ENCODE measurements at places on chromosomes 12 and 14. TPM values are rescaled to one million over a fixed set of nuclear protein-coding genes. Genes with fewer than 3 reads are reported as not detected.
A peak's percentile ranks its signal among the peaks of the same experiment; 100 is the strongest.

GRCh38 chr12:11651381-11651780, 1.9 kb downstream of the ETV6 start:
- DNase-seq: no peak

- no peak for DNase-seq
These were observed 29.4 kb downstream of the SSH1 start for GRCh38 chr12:108827941-108828340.

DNA sequence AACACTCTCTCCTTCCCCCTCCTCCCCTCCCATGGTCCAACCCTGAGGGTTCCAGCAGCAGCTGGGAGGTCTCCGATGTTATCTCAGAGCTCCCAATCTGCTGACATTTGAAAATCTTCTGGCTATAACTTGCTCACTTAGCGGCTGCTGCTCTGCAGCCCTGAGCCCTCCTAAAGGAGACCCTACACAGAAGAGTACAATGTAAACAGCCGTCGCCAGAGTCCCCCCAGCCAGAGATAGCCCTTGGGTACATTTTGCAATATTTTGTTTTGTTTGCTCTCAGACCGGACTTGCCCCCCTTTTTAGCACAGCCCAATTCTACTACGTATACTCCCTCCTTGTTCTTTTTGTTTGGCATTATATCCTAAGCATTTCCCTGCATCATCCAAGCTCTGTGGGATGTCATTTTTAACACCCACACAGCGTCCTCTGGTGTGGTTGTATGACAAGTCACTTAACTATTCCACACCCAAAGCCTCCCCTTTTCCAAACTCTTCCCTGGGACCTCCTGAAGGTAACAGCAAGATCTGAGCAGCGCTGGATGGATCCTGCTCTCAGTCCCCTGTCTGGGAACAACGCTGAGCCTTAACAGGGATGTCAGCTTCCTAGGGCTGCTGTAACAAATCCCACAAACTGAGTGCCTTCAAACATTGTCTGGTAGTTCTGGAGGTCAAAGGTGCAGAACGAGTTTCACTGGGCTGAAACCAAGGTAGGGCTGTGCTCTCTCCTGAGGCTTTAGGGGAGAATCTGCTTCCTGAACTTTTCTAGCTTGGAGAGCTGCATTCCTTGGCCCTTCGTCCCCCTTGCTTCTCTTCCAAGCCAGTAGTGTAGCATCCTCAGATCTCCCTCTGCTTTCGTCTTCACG, 25.3 kb upstream of the TCL1B start:
- no peak for DNase-seq

- no peak for DNase-seq
These were observed 217.1 kb downstream of the EXOC5 start for GRCh38 chr14:57051633-57052032.

- no peak for DNase-seq
These were observed 28.5 kb downstream of the FMNL3 start for GRCh38 chr12:49678711-49679110.

GRCh38 chr12:50005175-50005574, 20.1 kb downstream of the RACGAP1 start:
- no peak for DNase-seq

DNA sequence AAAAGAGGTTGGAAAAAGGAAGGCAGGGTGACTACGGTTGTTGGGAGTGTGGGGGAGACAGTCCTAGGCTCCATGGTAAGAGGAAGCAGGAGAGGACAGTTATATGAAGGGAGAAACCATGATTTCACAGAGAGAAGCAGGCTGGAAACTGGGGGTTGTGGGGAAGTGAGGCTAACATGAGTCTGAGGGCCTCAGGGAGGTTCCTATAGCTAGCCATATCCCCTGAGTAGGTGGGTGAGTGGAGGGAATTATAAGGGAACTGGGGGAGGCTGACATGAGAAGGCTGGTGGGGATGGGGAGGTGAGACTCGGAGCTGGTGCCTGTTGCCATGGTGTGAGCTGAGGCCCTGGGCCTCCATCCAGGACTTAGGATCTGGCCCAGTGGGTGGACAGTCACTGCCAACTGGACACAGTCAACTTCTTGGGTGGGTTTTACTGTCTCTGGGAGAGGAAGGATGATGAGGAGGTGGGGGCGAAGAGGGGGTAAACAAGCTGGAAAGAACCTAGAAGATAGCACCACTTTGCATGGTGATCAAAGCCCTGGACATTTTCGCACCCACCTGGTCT, 1.4 kb downstream of the RNASE13 start:
- DNase-seq: no peak

- no peak for DNase-seq
These were observed 319.8 kb downstream of the CEP128 start for GRCh38 chr14:80621701-80622100.

DNA sequence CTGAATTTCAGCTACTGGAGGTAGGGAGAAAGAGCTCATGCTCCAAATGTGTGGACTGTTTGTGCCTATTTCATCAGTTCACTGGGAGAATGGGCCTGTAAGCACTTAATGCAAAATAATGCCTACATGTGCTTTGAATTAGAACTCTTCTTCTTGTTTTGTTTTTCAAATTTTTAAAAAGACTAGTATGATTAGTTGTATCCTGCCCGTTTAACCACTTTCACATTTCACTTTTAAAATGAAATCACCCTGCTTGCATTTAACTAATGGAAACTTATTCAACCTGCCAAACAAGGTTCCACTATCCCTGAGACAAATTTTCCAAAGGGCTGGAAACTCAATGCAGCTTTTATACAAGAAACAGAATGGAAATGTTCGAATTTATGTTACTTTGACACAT, 79.7 kb downstream of the SAMD4A start:
- DNase-seq: no peak

GRCh38 chr14:99127651-99128167, 144.3 kb downstream of the BCL11B start:
- peak; percentile 64 for DNase-seq

- no peak for DNase-seq
These were observed 13.7 kb downstream of the YY1 start for GRCh38 chr14:100252684-100253083.

DNA sequence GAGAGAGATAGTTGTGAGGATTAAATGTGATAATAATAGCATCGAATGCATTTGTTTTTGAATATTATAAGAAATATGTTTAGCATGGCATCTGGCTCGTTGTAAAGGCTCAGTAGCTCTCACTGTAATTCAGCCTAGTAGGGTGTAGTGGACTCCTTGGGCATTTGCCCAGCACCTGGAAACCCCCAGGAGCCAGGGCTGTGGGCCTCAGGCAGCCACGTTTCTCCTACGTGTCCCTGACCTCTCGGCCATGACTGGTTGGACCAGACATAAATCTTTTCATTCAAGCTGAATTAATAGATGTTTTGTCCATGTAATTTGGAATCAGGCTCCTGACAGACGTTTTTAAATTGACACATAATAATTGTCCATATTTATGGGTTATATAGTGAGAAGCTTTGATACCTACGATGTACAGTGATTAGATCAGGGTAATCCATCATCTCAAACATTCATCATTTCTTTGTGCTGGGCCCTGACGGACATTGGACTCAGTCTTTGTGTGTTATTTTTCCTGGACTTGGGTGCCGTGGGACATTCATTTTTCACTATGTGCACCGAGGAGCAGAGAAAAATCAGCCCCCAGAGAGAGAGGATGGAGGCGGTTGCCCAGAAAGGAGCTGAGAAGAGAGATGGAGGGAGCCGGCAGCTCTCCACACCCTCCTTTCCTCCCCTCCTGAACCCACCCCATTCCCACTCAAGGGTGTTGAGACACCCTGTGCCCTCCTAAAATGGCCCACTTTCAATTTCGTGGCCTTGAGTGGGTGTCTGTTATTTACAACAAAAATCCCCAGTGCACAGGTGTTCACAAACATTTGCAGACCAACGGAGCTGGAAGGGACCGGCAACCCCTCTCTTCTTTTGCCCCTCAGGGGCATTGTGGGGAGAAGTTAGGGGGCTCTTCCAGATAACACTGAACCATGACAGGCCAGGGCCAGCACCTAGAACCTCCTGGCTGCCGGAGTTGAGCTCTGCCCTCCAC, 296.4 kb downstream of the DPF3 start:
- no peak for DNase-seq

DNA sequence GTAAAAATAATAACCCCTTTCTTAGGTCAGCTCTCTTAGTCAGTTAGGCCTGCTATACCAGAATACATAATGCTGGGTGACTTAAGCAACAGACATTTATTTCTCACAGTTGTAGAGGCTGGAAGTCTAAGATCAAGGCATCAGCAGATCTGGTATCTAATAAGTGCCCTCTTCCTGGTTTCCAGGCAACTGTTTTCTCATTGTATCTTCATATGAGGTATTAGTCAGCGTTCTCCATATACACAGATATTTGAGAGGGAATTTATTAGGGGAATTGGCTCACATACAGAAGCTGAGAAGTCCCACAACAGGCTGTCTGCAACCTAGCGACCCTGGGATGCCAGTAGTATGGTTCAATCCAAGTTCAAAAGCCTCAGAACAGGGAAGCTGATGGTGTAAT, 896.0 kb downstream of the GALC start:
- DNase-seq: no peak

GRCh38 chr12:47785887-47786661, 13.0 kb downstream of the SLC48A1 start:
- no peak for DNase-seq

- no peak for DNase-seq
These were observed 221.9 kb upstream of the FOXN3 start for GRCh38 chr14:89638891-89639290.

DNA sequence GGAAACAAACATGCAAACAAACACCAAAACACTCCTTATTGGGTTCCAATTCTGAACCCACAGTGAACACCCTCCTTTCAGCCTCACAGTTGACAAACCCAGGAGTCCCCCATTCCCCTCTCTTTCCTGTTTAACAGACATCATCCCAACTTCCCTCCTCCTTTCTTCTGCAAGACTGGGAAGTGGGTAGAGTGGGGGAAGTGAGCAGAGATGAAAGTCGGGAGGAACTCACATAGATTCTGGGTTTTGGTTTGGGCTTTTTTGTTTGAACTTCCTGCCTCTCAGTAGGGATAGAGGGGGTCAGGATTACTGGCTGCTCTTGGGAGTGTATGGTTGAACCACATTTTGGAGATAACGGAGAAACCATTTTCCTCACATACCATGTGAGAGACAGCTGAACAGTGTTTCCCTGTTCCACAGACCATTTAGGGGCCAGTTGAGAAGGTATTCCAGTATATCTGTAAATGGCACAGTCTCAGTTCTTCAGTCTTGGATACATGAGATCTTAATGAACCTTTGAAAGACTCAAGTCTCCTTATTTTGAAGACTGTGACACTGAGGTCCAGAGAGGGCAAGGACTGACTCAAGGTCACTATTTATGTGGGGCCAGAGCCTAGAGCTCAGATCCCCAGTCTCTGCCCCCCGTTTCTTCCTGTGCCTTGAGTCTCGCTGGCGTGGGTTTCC, 3.9 kb upstream of the GPR84 start:
- no peak for DNase-seq

- no peak for DNase-seq
These were observed 356.4 kb upstream of the SEL1L start for GRCh38 chr14:81890020-81890419.

- DNase-seq: no peak
These were observed 71.3 kb downstream of the FLRT2 start for GRCh38 chr14:85601246-85601645.

- DNase-seq: peak; percentile 87
These were observed 29.8 kb upstream of the STRAP start for GRCh38 chr12:15852383-15852782.

DNA sequence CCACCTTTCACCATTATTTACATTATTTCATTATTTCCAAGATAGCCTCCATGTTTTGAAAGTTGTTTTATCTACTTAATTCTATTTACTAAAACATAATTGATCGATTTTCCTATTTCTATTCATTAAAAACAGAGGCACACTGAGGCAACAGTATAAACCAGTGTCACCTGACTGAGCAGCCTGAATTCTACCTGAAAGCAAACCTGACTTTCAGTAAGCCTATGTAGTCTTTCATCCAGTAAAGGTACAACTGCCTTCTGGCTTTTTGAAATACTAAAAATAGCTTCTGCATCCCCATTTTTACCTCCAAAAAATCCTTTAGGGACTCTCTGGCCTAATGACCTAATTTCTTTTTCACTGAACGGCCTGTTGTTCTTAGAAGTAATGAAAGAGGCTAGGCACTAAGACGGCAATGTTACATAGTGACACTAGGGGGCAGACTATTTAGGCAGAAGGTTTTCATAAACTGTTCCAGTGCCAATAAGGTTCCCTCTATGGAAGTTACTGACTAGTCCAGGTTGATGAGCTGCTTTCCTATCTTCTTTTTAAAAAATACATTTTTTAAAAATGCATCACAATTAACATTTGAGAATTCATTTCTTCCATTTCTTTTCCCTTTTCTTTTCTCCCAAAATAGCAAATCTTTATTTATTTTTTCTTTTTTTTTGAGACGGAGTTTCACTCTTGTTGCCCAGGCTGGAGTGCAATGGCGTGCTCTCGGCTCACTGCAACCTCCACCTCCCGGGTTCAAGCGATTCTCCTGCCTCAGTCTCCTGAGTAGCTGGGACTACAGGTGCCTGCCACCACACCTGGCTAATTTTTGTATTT, 17.5 kb downstream of the ANAPC5 start:
- peak; percentile 77 for DNase-seq

DNA sequence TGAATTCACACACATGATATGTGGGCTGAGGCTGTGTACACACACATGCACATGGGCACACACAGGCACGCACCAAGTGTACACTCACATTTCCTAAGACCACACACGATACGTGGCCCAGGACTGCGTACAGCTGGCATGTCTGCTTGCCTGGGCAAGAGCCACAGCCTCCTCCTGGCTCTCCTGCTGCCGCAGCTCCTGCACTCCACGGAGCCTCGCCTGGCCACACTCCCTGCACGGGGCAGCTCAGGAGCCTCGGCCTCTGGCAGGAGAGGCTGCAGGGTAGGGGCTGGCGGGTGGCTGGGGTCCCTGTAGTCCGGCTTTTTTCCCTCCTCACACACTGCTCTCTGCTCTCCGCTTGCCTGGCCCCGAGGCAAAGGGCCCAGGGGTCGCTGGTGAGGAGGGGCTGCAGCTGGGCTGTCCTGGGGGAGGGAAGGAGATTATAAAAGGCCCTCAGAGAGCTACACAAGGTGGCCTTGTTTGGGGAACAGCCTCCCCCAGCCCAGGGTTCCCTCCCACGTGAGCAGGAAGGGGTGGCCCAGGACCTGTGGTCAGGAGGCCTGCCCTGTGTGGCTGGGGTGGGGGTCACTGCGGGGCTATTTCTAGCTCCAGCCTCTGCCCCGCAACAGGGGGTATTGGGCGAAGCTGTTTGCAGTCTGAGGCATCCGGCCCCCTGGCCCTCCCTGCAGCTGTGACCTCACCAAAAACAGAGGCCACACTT, 89.0 kb upstream of the SFSWAP start:
- DNase-seq: peak; percentile 12

- no peak for DNase-seq
These were observed 133.1 kb downstream of the NCOR2 start for GRCh38 chr12:124434354-124434753.

- DNase-seq: no peak
These were observed 30.8 kb downstream of the GPR19 start for GRCh38 chr12:12665194-12665593.

Gene TSHR
- total RNA-seq: 0.32 TPM

Gene RIN3
- 5.4 TPM for total RNA-seq

Gene KRT3
- not detected for total RNA-seq

Gene TTC9
- total RNA-seq: 2.0 TPM

Gene USP44
- total RNA-seq: 0.28 TPM

Gene CAPZA3
- not detected for total RNA-seq

Gene DGKA
- 28.6 TPM for total RNA-seq

Gene FAM90A1
- 0.18 TPM for total RNA-seq

Gene SLCO1B1
- not detected for total RNA-seq

All from cardiac muscle cell (in vitro differentiated cells and primary cell).